ENCODE measurements at places on chromosomes 3 and 15.
A peak's percentile ranks its signal among the peaks of the same experiment; 100 is the strongest.

DNA sequence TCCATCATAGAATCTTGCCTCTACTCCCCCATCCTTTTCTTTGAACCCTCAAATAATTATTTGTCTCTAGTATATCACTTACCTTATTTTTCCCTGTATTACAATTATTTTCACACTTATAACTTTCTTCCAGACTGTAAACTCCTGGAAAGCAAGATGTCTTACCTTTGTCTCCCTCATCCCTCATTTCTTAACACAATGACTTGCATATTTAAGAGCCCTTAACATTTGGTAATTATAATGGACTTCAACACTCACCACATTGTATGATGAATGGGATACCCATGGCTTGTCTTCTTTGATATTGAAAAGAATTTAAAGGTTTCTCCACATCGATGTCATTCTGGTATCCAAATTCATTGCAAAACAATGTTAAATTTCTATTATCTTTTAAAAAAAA, 81.4 kb upstream of the GUCA1C start:
- no peak for DNase-seq

- no peak for DNase-seq
Observed at GRCh38 chr3:127119693-127120464, 73.1 kb upstream of the PRR23E start.

- no peak for DNase-seq
Observed at GRCh38 chr3:139505829-139506386, 29.6 kb upstream of the RBP2 start.

GRCh38 chr3:139343895-139344856, at the start of gene MRPS22:
Gene MRPS22 (plus strand): TSS chr3:139344020. CDS start chr3:139344027, 7 bp downstream.
- DNase-seq, result peak; percentile 90

DNA sequence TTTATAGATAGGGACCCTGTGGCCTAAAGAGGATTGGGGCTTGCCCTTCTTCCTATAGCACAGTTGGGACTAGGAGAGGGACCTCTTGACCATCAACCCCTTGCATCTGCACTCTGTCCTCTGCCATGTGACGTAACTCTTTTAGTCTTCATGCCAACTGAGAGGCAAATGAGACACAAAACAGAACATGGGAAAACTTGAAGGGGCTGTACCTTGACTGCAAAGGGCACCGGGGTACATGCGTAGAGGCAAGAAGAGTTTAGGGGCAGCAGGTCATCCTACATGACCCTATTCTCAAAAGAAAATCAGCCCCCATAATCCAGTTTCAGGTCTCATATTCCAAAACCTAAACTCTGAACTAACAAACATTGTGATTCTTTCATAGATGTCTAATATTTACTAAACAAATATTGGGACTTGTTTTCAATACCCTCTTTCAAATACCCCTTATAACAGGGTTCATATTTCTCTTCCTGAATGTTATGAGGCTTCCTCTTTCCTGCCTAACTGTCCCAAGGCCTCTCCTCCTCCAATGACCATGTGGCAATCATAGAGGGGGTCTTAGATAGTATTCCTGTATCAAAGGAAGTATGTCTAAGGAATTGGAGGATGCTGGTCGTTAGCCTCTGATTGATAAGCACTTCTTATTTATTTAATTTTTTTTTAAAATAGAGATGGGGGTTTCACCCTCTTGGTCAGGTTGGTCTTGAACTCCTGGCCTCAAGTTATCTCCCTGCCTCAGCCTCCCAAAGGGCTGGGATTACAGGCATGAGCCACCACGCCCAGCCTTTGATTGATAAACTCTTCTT, 20.6 kb downstream of the ACKR2 start:
- no peak for DNase-seq

- DNase-seq, result peak; percentile 68
Observed at GRCh38 chr3:66394019-66394752, 106.6 kb downstream of the LRIG1 start.

GRCh38 chr3:129123314-129124060, 1.9 kb upstream of the RAB43 start:
- peak; percentile 38 for DNase-seq

DNA sequence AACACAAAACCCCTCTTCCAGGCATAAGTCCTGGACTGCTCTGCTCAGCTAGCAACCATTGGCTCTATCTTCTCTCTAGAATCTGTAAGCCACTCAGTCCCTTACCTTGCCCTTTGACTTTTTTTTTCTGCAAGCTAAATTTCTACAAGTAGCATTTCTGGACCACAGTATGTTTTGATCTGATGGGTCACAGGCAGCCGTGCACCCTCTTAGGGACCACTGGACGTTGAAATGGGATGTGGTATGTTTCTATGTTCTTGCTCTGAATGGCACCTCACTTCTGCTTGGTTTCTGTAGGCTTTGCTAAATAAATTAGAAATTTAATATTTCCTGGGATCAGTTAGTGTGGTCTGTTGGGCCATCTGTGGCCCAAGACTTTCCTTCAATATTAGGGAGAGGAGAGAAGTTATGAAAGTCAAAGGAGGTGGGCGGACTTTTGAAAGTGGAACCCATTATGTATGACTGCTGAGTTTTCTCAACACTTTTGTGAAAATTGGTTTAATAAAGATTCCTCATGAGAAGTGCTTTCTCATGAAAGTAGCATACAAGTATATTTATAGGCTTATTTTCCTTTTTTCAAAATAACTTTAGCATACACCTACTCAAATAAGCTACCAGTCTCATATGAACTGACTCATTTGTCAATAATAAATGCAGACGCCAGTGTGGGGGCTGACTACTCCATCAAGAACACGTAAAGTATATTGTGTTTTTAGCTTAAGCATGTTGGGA, 18.4 kb upstream of the TIPARP start:
- DNase-seq, result no peak

DNA sequence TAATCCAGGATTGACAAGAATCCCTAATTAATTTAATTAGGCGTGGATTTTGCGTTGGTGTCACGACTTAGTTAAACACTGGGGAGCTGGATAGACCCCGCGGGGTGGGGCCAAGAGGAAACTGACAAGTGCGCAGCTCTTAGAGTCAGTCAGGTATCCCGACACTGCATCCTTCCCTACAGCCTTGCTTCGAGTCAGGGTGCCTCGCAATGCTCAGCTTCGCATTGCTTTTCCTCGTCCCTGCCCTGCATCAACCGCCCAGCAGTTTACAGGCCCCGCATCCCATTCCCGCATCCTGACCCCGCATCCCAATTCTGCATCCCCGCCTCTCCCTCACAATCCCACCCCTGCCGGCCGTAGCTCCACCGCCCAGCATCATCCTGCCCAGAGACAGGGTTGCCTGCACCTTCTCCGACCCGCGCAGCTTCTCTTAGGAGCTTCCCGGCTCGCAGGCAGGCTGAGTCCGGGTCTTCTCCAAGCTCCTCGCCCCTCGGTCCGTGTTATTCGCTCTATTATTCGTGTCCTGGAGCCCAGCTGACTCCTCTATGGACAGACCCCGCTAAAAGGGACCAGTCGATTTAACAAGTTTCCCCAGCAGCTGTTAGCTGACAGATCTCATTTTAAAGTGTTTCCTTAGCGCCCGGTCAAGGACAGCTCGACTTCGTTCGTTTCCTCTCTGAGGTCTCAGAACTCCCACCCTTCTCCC, 699 bp upstream of the SHOX2 start:
- no peak for DNase-seq

DNA sequence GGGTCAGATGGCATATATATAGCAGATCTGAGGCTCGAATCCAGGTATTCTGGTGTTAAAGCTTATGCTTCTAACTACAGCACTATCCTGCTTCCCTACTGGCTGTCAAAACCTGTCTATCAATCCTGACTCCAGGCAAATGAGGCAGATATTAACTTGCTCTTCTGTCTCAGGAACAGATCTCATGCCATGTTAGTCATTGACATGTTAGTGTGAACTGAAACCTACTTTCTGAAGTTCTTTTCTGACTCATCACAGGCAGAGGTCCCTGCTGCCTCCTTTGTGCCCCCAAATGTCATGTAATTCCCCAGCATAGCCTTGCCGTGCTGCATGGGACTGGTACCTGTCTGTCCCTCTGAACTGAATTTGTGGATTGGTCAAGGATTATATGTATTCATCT, 125.0 kb upstream of the SMAD3 start:
- DNase-seq, result no peak

DNA sequence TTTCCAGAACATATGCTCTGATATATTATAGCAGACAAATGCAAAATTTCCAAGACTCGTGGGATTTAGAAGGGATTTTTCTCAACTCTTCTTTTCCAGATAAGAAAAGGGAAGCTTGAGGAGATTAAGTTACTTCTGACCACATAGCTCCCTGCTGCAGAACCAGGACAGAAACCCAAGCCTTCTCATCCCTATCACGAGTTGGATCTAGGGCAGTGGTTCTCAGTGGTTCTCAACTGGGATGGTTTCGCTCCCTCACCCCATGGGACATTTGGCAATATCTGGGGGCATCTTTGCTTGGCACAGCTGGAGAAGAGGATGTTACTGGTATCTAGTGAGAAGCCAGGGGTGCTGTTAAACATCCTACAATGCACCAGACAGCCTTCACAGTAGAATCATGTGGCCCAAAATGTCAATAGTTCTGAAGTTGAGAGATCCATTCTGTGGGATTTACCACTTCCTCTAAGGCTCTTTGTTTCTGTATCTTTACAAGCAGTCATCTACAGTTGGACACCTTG, 64.2 kb downstream of the LIPC start:
- DNase-seq, result no peak

DNA sequence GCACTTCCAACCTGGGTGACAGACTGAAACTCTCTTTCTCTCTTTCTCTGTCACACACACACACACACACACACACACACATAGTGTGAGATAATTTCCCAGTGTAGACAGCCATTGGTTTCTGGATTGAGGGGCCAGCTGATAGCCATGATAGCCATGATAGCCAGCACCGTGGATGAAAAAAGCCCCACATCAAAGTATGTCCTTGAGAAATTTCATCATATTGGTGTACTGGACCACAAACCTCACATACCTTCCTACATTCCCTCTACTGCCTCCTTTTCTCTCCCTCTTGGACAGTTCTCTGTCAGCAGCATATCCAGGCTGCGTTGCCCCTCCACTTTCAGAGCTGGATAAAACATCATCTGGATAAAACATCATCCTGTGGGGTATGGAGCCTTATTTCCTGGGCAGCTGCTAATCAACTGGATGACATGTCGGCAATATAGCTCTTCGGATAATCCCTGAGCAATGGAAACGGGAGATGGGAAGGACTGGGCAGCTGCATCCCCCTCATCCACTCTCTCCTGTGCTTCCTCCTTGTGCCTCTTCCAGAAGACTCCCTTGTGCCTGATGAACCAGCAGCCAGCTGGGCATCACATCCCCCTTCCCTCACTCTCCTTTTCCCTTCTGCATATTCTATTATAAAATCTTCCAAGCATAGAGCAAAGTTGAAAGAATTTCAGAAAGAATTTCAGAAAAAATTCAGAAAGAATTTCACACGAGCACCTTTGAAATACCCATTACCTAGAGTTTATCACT, 39.3 kb downstream of the GRK7 start:
- no peak for DNase-seq

DNA sequence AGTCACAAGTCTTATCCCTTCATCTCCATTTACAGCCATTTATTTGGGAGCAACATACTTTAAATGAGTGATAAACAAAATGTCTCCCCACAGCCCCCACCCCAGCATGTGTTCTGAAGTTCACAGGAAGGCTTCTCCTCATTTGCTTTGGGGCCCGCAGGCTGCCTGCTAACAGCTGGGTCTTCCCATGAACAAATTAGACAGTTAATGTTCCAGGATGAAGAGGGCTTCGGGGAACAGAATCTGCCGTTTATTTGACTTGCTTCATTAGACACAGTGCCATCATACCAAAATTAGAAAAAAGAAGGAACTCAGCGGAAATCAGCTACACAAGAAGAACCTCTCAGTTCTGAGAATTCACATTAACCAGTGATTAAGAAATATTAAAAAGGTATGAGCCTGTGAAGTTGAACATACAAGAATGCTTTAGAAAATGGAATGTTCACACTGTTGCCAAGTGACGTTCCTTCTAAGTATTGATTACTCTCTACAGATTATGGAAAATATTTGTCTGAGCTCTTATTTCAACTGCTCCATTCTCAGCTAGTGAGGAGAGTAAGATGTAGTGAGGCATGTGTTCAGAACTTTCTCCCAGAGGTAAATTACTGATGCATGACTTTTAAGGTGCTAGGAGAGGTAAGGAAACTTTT, 107.5 kb upstream of the THBS1 start:
- DNase-seq, result no peak

- DNase-seq, result no peak
Observed at GRCh38 chr15:69082021-69082502, 67.6 kb downstream of the NOX5 start.

- no peak for DNase-seq
Observed at GRCh38 chr15:80188251-80188650, 35.5 kb downstream of the FAH start.

DNA sequence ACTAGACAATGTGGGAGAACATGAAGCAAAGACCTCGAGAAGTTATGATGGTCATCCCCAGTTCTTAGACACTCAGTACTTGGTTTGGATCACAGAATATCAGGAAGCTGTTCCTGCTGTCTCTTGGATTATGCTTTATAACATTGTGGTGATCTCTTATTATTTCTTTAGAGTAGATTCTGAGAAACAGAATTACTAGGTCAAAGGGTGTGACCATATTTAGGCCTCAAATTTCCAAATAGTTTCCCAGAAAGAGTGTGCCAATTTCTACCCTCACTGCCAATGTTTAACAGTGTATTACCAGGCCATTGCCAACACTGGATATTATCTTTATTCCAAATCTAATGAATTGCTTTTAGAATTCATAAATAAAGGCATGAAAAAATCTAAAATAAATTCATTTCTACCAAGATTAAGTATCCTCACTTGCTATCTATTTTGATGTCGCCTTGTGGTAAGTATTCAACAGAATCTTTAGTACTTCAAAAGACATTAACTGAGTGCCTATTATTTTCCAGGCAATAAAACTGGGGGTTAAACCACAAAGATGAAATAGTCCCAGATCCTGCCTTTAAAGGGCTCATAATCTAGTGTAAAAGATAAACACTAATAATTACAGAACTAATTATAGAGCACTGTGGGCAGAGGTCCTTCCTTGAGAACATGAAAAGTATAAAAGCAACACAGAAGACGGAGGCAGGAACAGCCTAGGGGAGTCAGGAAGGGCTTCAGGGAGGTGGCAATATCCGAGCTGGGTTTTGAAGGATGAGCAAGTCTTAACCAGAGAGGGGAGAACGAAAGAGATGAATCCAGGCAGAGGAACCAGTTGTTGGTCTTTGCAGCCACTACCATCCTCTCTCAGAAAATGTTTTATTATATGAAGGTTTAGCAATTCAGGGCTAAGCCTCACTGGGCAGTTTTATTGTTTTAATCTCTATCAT, 86.8 kb downstream of the IGF2BP2 start:
- no peak for DNase-seq

DNA sequence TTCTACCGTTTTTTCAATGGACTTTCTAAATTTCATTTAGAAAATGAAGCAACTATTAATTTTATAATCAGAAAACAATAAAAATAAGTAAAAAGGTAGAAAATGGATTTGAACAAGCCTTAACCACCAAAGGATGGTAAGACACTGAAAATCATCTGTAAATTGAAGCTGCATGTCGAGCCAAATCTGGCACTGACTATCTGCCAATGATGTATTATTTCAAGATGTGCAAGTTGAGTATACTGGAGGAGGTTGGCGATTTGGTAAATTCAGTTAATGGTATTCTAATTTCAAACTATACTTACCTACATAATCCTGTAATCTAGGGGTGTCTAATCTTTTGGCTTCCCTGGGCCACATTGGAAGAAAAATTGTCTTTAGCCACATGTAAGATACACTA, 93.5 kb downstream of the FMN1 start:
- DNase-seq, result no peak

GRCh38 chr3:66031102-66031698, 7.5 kb downstream of the MAGI1 start:
- no peak for DNase-seq
